Activated naive CD4-positive, alpha-beta T cell treated with anti-CD3 and anti-CD28 coated beads for 36 hours (primary cell): ENCODE measurements at places on chromosomes 5 and 9. TPM values are rescaled to one million over a fixed set of nuclear protein-coding genes. Genes with fewer than 3 reads are reported as not detected.

- no peak overlapping the region for H3K4me3 ChIP-seq
- H3K4me1 ChIP-seq: no peaks in the 10 kb centered on the region
- H3K27me3 ChIP-seq: peaks cover 10% of the 10 kb centered on the region
Measured at GRCh38 chr5:154087260-154087659, 48.5 kb downstream of the MFAP3 start.

GRCh38 chr9:121963528-121963995, 129.5 kb downstream of the TTLL11 start:
- H3K27ac ChIP-seq: no peak overlapping the region
- H3K4me3 ChIP-seq: no peak overlapping the region
- peaks cover 2% of the 10 kb centered on the region for H3K36me3 ChIP-seq
- DNase-seq: no peak
- H3K4me1 ChIP-seq: no peaks in the 10 kb centered on the region
- no peaks in the 10 kb centered on the region for H3K27me3 ChIP-seq

DNA sequence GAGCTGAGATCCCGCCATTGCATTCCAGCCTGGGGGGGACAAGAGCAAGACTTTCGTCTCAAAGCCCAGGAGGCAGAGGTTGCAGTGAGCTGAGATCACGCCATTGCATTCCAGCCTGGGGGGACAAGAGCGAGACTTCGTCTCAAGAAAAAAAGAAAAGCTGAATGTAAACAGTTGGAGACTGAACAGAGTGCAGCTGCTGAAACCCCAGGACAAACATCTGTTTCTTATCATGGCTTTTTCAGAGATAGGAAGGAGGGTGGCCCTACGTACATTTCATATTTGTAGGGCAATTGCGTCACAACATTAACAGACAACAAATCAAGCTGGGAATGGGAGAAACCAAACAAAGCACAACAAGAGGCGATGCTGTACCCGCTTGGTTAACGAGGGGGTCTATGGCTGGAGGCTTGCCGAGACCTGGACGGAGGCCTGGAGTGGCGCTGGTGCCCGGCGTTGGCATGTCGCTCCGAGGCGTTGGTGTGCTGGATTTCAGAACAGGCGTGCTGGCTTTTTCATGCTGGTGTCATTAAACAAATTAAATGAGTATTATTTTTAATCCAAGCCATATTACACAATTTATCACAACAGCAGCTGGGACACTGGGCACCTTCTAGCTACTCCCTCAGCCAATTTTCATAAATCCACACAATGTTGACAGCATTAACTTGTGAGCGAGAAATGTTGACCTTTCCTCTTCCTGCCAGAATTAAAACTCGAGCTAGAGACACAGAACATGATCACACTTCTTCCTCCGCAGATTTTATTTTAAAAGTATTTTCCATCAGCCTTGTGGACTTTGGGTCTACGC, 76.1 kb downstream of the TLE1 start:
- H3K27ac ChIP-seq: no peak overlapping the region
- H3K4me3 ChIP-seq: no peak overlapping the region
- H3K4me1 ChIP-seq: no peaks in the 10 kb centered on the region
- no peak for DNase-seq
- no peaks in the 10 kb centered on the region for H3K36me3 ChIP-seq

GRCh38 chr5:65926276-65926783, at the start of gene ERBIN:
Gene ERBIN, plus strand, starts transcription at chr5:65926575. Its CDS starts 66,144 bp downstream, at chr5:65992719.
- H3K4me1 ChIP-seq: peaks cover 32% of the 10 kb centered on the region
- no peaks in the 10 kb centered on the region for H3K27me3 ChIP-seq
- peak within 1 kb of the TSS; percentile 92 for H3K4me3 ChIP-seq
- peak within 1 kb of the TSS; percentile 98 for H3K27ac ChIP-seq

DNA sequence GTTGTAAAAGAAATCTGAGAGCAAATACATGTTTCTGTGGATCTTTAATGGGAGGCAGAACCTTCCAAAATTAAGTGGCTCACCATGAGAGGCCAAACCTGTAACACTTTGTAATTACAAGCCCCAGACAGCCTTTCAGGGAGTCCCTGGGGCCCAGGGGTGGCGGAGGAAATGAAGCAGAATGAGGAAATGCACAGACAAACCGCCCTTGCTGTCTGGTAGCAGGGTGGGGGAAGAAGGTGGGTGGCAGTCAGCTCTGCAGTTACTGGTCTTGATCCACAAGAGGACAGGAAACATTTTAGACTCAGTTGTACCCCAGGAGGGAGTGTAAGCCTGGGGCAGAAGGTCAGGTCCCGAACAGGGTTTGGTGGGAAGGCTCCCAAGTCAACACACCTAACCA, 6.5 kb downstream of the ARL14EPL start:
- no peaks in the 10 kb centered on the region for H3K4me1 ChIP-seq
- no peak overlapping the region for H3K4me3 ChIP-seq
- no peak overlapping the region for H3K27ac ChIP-seq
- H3K27me3 ChIP-seq: peaks cover 26% of the 10 kb centered on the region
- DNase-seq: no peak
- H3K36me3 ChIP-seq: no peaks in the 10 kb centered on the region

- no peak overlapping the region for H3K4me3 ChIP-seq
- DNase-seq: no peak
- no peaks in the 10 kb centered on the region for H3K36me3 ChIP-seq
- no peaks in the 10 kb centered on the region for H3K27me3 ChIP-seq
Measured at GRCh38 chr5:34867660-34868059, 28.7 kb downstream of the TTC23L start.

DNA sequence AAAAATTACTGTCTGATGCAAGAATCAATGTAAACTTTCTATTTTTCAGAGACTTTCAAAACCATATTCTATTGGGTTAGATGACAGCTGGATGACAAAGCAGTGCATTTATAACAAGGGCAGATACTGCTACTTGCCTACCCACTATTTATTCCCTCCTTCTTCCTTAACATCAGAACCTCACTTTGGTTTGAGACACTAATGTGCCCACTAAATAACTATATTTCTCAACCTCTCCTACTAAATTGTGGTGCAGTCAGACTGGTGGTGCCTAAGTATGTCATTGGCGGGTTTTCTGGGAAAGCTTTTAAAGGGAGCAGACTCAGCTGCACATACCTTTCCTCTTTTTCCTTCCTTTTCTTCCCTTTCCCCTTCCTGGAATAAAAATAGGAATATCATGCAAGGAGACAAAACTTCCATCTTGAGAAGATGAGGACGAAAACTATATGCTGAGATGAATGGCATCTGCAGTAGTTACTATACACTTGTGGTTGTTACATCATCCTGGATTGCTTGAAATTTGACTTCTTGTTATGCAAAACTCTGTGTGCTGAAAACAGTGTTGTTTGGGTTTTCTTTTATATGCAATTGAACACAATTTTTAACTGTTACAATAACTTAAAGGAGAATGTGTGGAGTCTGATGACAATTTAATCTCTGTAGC, 43.8 kb downstream of the PRR16 start:
- H3K27ac ChIP-seq: no peak overlapping the region
- H3K27me3 ChIP-seq: no peaks in the 10 kb centered on the region
- DNase-seq: no peak
- H3K4me1 ChIP-seq: no peaks in the 10 kb centered on the region

DNA sequence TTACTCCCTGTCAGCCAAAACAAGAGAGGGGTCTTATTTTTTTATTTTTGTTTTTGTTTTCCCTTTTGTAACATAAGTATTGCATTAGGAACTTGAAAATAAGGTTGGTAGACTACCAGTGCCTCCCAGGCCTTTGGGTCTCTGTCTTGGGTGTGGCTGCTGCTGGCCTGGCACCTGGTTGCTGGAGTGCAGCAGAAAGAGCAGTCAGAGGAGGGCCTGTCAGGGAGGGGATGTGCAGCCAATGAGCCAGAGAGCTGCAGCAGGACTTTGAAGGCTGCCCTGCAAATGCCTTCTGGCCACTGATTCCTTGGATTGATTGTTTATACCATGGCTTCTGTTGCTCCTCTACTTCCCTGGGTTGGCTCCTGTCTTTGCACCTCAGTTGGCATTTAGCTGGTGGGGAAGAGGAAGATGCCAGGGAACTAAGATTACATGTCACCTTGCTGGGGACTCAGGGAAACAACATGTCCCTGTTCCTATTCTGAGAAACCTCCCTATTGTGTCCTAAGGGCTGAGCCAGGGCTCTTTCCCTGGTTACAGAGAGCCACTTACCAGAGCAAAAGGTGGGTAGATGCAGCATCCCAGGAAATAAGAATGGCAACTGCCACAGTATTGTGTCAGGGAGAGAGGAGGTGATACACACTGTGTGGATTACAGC, 66.6 kb downstream of the ANGPTL2 start:
- no peak overlapping the region for H3K27ac ChIP-seq
- no peaks in the 10 kb centered on the region for H3K4me1 ChIP-seq
- H3K36me3 ChIP-seq: peaks cover 1% of the 10 kb centered on the region

The PCDHGA4 gene
- not detected for total RNA-seq

The SLC25A2 gene
- not detected for total RNA-seq

The HARS2 gene
- 27.4 TPM for total RNA-seq
